KG1 (cell line): ENCODE measurements at places on chromosomes 1 and 21.

GRCh38 chr1:232413674-232414073 lies 216.3 kb downstream of the SIPA1L2 start:
- no peak for DNase-seq

DNA sequence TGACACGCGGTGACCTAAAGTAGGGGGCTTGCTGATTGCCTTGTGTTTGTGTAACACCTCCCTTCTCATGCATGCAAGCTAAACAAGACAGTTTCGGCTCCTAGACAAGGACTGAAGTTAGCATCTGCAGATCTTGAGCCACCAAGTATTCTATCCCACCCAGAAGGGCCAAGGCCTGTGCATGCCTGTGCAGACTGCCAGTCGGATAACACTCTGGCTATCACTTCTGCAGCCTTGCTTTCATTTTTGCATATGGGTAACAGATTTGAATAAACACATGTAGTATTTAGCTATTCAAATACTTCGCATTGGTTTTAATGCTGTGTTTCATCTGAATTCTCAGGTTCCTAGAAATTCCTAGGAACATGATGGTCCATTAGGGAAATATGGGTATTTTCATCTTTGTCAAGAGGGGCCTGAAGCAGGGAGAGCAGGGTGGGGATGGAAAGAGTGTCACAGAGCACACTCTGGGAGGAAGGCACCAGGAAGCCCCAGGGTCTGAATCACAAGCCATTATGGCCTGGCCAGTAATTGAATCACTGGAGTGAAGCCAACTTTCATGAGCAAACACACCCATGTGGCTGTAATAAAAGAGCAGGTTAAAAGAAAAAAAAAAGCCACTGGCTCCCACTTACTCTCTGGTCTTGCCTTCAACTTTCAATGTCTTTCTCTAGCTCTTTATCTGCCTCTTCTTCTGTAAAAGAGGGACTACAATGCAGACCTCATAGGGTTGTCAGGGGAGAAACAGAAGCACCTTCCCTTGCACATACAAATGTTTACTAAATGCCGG lies 28.3 kb downstream of the GADD45A start:
- no peak for DNase-seq

- DNase-seq: no peak
These were observed 110.3 kb upstream of the TSPAN2 start for GRCh38 chr1:115199416-115200132.

- DNase-seq: no peak
These were observed 137.5 kb downstream of the HS2ST1 start for GRCh38 chr1:87051965-87052364.

- DNase-seq: no peak
These were observed 19.2 kb downstream of the ATAD3B start for GRCh38 chr1:1490633-1491230.

- no peak for DNase-seq
These were observed 18.5 kb downstream of the PLA2G2D start for GRCh38 chr1:20100632-20101355.

GRCh38 chr1:240284656-240285414 lies 193.2 kb downstream of the FMN2 start:
- DNase-seq: no peak

DNA sequence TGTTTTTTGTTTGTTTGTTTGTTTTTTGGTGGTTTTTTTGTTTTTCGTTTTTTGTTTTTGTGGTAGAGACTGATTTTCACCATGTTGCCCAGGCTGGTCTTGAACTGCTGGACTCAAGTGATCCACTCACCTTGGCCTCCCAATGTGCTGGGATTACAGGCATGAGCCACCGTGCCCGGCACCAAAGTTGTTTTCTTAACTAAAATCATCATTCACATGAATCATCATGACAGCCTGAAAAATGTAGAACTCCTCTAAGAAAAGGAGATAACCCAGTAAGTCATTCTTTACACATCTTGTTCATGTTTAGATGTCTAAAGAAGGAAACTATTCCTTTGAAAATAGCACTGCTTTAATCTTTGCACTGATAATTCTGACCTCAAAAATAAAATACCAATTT lies 37.5 kb downstream of the DISP1 start:
- DNase-seq: no peak

DNA sequence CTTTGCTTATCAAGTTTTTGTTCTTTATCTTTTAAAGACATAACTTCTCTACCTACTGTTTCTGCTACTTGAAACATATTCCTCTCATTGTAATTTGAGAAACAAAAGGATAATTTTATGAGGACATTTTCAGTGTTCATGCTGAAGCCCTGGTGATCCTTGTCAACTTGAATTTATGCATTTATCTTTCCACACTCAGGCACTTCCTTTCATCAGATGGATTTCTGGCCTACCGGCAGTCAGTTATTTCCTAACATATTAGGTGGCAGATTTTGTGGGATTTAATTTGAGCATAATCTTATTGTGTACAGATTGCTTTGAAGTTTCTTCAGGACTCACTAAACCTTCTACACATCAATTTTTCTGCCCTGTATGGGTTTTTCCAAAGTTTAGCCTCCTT lies 75.0 kb downstream of the RGL1 start:
- DNase-seq: no peak

- DNase-seq: no peak
These were observed 80.6 kb upstream of the SLFNL1 start for GRCh38 chr1:41101950-41102607.

DNA sequence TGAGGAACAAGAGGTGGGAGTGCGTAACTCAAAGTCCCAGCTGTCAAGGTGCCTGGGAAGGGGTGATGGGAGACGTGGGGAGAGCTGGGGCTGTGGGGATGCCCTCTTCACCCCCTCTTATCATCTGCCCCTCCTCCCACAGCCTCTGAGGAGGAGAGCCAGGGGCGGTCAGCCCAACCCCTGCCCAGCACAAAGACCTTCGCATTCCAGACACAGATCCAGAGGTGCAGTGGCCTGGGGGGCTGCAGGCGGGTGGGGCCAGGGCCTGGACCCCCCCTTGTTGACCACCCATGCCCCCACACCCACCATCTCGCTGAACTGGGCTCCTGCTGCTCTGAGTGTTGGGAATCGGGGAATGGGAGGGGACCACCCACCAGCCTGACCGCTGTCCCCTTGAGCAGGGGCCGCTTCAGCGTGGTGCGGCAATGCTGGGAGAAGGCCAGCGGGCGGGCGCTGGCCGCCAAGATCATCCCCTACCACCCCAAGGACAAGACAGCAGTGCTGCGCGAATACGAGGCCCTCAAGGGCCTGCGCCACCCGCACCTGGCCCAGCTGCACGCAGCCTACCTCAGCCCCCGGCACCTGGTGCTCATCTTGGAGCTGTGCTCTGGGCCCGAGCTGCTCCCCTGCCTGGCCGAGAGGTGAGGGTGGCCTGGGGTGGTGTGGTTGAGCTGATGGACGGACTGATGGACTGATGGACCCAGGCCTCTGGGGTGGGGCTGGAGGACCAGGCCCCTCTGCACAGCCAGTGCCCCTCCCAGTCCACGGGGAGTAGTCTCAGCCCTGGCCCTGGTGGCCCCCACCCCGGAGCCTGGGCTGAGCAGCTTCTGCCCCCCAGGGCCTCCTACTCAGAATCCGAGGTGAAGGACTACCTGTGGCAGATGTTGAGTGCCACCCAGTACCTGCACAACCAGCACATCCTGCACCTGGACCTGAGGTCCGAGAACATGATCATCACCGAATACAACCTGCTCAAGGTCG lies 29.7 kb downstream of the TRIM11 start:
- DNase-seq: no peak

- no peak for DNase-seq
These were observed 27.6 kb downstream of the DNAJC8 start for GRCh38 chr1:28205243-28205642.

DNA sequence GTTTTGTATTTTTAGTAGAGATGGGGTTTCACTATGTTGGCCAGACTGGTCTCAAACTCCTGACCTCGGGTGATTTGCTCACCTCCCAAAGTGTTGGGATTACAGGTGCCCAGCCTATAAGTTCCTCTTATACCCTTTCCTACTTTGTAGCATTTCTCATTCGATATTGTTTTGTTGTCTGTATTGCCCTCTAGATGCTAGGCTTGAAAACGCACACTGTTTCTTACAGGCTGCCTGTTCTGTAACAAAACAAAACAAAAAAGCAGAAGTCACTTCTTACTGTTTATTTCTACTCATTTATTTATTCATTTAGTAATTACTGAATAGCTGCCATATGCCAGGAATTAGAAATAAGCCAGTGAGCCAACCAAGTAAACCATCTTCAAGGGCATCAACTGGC lies 136.9 kb upstream of the BMP8A start:
- DNase-seq: no peak

DNA sequence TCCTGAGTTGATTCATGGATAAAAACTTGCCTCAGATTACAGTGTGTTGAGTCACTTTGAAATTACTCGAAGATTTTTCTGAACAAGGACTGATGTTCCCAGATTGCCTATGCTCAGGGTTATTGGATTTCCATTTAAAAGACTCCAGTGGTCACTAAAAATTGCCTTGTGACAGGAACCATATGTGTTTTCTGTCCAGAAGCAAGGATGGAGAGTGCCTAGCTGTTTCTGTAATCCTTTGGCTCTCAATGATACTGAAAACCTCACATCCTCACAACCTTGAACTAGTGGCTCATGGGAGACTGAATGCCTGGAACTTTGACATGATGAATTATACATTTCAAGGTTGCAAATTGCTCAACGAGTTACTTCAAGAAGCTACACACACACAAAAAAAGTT lies 1271.8 kb downstream of the BRINP3 start:
- no peak for DNase-seq

- no peak for DNase-seq
These were observed 41.5 kb downstream of the CCDC30 start for GRCh38 chr1:42504535-42505128.

GRCh38 chr1:53476579-53476978 lies 17.4 kb downstream of the DMRTB1 start:
- no peak for DNase-seq

GRCh38 chr1:214549604-214550003 lies 1.8 kb downstream of the PTPN14 start:
- DNase-seq: no peak

DNA sequence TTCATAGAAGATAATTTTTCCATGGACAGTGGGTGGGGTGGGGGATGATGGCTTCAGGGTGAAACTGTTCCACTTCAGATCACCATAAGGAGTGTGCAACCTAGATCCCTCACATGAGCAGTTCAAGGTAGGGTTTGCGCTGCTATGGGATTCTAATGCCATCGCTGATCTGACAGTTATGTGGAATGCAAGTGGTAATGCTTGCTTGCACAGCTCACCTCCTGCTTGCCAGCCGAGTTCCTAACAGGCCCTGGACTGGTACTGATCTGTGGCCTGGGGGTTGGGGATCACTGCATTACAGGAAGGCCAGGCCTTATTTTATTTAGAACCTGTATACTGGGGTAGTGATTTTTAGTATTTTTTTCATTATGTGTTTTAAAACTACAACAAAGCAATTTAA lies 22.0 kb downstream of the MAN1A2 start:
- DNase-seq: no peak

- DNase-seq: no peak
These were observed 109.2 kb downstream of the RERE start for GRCh38 chr1:8708259-8708658.

DNA sequence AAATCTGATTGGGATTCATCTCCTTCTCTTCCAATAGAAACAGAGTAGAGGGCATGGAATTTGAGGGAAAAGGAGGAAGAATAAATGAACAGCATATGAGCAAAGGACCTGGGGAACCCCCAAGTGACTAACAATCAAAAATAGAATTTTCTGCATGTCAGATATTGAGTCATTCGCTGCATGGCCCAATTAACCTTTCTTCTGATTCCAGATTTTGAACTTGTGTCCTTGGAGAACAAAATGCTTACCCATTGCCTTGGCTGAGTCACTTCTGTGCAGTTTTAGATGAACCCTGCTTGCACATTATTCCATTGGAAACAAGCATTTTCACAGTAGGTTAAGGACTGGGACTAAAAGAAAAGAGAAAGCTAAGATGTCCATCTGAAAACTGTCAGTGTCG lies 390.5 kb downstream of the ST6GALNAC3 start:
- no peak for DNase-seq
